ENCODE measurements at places on chromosomes 4 and X.

DNA sequence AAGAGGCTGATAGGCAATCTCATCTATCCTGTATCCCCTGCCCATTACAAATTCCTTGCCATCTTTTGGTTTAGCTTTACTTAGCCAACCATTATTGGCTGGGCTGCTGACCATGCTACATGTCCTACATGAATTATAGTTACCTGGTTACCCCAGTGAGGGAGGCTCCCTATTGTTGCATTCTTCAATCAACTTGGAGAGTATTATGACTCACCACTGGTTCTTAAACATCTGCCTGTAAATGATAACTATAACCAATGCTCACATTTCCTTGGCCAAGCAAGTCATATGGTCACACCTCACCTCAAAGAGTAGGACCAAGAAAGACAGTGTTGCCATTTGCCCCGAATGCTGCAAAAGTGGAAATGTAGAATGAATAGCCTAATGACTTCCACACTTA, 297.6 kb downstream of the IL15 start:
- no peak for DNase-seq

DNA sequence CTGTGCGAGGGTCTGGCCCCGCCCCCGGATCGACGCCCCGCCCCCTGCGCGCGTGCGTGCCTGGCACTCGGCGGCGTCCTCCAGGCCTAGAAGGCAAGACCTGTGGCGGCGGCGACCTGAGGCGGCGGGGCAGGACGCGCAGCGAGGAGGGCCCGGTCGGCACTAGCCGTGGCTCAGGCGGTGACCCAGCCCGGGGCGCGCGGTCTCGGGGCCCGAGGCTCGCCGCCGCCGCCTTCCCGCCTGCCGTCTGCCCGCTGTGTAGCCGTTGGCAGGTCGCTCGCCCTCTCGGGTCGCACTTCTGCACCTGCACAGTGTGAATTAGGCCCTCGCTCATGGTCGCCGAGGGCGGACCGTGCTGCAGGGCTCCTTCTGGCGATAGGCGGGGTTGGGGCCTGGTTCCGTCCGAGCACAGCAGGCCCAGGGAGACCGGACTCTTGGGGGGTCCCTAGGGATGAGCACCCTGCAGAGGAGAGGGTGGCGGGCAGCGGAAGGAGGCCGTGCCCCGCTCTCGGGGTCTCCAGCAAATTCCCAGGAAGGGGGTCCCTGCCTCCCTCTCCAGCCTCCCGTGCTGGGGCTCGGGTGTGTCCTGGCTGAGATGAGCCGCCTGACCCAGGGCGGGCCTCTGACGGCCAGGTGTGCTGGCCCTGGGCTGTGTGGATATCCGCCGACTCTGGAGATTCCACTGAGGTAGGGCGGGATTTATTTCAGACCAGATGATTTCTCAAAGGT, 557 bp upstream of the FAM53A start:
- DNase-seq = no peak

GRCh38 chrX:96833333-96833732, 50.4 kb upstream of the RPA4 start:
- no peak for DNase-seq

GRCh38 chr4:38857354-38858096, 908 bp upstream of the TLR6 start:
- DNase-seq = peak; percentile 63
